Mammary microvascular endothelial cell (primary cell): ENCODE measurements at places on chromosomes 6 and 20. TPM values are rescaled to one million over a fixed set of nuclear protein-coding genes. Genes with fewer than 3 reads are reported as not detected.

Gene ELOVL2
- total RNA-seq: 0.05 TPM in 1 of 2 replicates, not detected in the other

Gene FAM162B
- total RNA-seq: 0.44 and 0.67 TPM in 2 replicates

Gene FAXC
- 0.20 and 2.5 TPM in 2 replicates for total RNA-seq

Gene FAM135A
- total RNA-seq: 7.7 and 8.6 TPM in 2 replicates

Gene TREM2
- not detected in 2 replicates for total RNA-seq

Gene HLA-DRA
- not detected in 2 replicates for total RNA-seq

Gene EEF1A2
- total RNA-seq: 0.20 and 0.40 TPM in 2 replicates

Gene SYNDIG1
- not detected in 2 replicates for total RNA-seq

Gene FABP7
- total RNA-seq: not detected in 2 replicates

Gene C6orf89
- 31.7 and 35.8 TPM in 2 replicates for total RNA-seq

Gene CD24
- not detected in 2 replicates for total RNA-seq

Gene CYB5R4
- total RNA-seq: 12.5 and 14.0 TPM in 2 replicates

Gene OPRM1
- total RNA-seq: not detected in 2 replicates

Gene CCN5
- total RNA-seq: not detected in 2 replicates

Gene TDRD6
- total RNA-seq: under 0.01 TPM in 1 of 2 replicates, not detected in the other

Gene RNF182
- 4.2 and 5.3 TPM in 2 replicates for total RNA-seq

Gene SAPCD1
- 0.67 and 1.7 TPM in 2 replicates for total RNA-seq

Gene TFAP2D
- not detected in 2 replicates for total RNA-seq

Gene KCNQ5
- not detected in 2 replicates for total RNA-seq

Gene WFDC12
- total RNA-seq: not detected in 2 replicates

Gene SLC4A11
- 3.1 TPM in 2 replicates for total RNA-seq

Gene FGD2
- not detected in 2 replicates for total RNA-seq

Gene MYO6
- total RNA-seq: 28.0 and 28.2 TPM in 2 replicates

Gene TAAR8
- total RNA-seq: not detected in 2 replicates

Gene BMP5
- total RNA-seq: not detected in 2 replicates

Gene ALDH5A1
- 0.25 and 0.40 TPM in 2 replicates for total RNA-seq

Gene PLCB4
- total RNA-seq: 0.13 and 0.25 TPM in 2 replicates

Gene SPATS1
- total RNA-seq: not detected in 2 replicates

Gene RXRB
- total RNA-seq: 12.9 and 17.4 TPM in 2 replicates

Gene ARMC2
- total RNA-seq: 0.27 and 0.74 TPM in 2 replicates

Gene FLRT3
- total RNA-seq: 0.27 and 0.30 TPM in 2 replicates

Gene FERMT1
- total RNA-seq: 3.9 and 4.0 TPM in 2 replicates

Gene DDO
- 0.67 and 0.84 TPM in 2 replicates for total RNA-seq

Gene SLC17A4
- not detected in 2 replicates for total RNA-seq

Gene HLA-DRB1
- total RNA-seq: 0.39 and 1.8 TPM in 2 replicates

Gene SLC9A8
- total RNA-seq: 4.8 and 6.3 TPM in 2 replicates

Gene MUC21
- not detected in 2 replicates for total RNA-seq

Gene FRK
- total RNA-seq: under 0.01 TPM in 1 of 2 replicates, not detected in the other

Gene DUSP15
- 0.44 TPM in 1 of 2 replicates, not detected in the other for total RNA-seq

Gene XKR7
- total RNA-seq: not detected in 2 replicates

Gene HUS1B
- total RNA-seq: 0.13 and 1.2 TPM in 2 replicates

Gene GRM1
- total RNA-seq: not detected in 2 replicates

Gene CTCFL
- total RNA-seq: not detected in 2 replicates

Gene BPIFB2
- not detected in 2 replicates for total RNA-seq

Gene TAF4
- total RNA-seq: 4.3 and 6.0 TPM in 2 replicates

Gene SLC17A3
- not detected in 2 replicates for total RNA-seq

Gene PTGIS
- total RNA-seq: 0.30 and 0.33 TPM in 2 replicates

Gene RALGAPB
- 26.0 and 30.4 TPM in 2 replicates for total RNA-seq

Gene EPHA7
- not detected in 2 replicates for total RNA-seq
